ENCODE measurements at places on chromosomes 7 and 10.

- DNase-seq, result no peak
Observed at GRCh38 chr10:26326851-26327250, 110.3 kb downstream of the GAD2 start.

DNA sequence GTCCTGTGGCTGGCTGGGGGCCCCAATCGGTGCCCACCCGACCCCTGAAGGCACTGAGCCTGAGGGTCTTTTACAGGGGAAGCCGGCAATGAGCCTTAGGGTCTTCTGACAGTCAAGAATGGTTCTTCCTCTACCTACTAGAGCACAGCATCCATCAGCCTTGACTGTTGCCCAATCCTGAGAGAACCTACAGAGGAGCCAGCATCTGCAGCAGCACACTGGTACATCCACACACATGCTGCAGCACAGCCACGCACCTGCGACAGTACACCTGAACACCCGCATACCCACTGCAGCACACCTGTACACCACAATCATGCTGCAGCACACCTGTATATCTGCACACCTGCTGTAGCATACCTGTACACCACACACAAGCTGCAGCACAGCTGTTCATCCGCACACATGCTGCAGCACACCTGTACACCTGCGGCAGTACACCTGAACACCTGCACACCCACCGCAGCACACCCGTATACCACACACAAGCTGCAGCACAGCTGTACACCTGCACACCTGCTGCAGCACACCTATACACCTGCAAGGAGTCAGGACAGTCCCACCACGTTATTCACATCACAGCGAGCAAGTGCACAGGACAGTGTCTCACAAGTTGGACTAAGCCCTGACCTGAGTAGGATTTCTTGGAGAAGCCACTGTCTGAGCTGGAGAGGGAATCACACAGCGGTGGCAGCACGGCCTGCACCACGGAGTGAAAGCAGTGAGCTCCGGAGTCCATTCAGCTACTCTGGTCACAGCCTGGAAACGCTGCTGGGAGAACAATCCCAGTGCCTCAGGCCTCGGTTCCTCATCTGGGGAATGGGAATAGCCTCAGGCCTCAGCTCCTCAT lies 56.4 kb downstream of the VIPR2 start:
- no peak for DNase-seq

DNA sequence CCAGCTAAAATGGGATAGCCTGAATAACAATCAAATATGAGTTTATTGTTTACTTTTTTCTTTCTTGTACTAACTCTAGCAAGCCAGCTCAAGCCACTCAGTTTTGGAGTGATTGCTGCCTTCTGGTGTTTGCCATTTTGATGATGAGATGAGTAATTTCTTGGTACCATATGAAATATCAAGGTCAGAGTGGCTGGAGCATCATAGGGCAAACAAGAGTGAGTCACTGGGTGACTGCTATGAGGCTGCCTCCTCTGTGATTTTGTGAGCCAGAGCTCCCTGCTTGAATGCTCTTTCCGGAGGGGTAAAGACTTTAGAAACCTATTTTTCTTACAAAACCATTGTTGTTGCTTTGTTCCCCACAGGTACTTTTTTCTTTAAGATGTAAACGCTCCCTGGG lies 295.6 kb downstream of the PRKG1 start:
- no peak for DNase-seq

DNA sequence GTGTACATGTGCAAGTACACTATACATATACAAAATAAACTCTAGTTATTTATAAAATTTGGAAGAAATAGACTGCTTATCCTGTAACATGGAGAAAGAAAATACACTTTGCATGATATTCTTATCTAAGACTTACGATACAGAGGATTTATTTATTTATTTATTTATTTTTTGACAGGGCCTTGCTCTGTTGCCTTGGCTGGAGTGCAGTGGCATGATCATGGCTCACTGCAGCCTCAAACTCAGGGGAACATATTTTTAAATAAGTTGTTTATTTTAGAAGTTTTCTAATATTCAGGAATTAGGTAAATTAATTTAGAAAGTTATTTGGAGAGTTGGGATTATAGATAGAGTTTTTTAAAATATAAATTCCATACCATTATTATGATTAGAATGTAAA lies 116.7 kb downstream of the GPR85 start:
- no peak for DNase-seq

GRCh38 chr10:111516144-111516543 lies 439.3 kb downstream of the ADRA2A start:
- DNase-seq, result no peak

DNA sequence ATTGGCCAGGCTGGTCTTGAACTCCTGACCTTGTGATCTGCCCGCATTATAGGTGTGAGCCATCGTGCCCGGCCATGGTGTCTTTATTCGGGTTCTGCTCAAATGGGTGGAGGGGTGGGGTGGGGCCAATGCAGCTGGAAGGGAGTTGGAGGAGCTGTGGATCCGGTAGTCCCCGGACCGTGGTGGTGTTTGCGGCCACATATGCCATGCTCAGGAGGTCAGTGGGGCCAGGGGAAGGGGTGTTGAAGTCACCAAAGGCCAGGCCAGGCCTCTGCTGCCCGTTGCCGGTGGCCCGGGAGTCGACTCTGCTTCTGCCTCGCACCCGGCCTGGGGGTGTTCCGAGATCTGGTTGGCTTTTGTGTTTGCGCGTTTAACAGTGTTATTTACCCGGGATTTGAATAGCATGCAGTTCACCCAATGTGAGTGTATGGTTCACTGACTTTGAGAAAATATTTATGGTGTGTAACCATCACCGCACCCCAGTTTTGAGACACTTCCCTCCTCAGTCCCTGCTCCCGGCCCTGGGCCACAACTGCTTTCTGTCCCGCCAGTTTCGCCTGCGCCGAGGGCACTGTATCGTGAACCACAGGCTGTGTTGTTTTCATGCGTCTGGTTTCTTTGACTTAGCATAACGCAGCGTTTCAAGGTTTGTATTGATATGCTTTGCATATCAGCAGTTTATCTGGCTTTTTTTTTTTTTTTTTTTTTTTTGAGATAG lies 10.7 kb downstream of the INPP5A start:
- DNase-seq, result no peak

DNA sequence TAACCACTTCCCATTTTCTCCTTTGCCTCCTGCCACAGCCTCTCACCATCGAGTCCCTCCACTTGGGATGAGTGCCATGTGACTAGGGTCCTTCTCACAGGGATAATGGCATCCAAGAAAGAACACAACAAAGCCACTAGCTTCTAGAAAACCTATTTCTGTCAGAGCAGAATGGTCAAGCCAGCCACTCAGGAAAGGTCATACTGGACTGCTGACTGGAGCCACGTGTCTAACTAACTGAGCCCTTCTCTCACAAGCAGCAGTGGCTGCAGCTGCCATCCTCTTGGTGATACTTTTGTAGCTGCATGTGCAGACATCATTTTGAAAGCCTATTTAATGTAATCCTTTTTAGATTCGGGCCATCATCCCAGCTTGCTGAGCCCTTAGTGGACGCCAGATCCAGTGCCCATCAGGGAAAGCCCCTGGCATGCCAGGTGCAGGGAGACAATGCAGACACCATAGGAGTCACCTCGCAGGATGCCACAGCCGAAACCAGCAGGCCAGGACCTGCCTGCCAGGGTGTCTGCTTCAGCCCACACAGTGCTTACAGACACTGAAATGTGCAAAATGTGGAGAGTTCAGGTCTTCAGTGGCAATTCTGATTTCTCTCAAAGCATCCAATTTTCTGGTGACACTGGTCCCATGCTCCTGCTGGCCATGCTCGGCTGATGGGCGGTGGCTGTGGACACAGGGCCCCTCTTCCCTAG lies 98.3 kb upstream of the DDC start:
- DNase-seq, result no peak

DNA sequence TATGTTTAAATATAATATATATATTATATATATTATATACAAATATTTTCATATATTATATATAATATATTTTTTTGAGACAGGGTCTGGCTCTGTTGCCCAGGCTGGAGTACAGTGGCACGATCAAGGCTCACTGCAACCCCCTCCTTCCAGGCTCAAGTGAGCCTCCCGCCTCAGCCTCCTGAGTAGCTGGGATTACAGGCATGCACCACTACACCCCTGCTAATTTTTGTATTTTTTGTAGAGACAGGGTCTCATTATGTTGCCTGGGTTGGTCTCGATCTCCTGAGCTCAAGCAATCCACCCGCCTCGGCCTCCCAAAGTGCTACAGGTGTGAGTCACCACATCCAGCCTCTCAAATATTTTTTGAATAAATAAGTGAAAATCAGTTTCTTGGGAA lies 215.5 kb downstream of the GATA3 start:
- no peak for DNase-seq

DNA sequence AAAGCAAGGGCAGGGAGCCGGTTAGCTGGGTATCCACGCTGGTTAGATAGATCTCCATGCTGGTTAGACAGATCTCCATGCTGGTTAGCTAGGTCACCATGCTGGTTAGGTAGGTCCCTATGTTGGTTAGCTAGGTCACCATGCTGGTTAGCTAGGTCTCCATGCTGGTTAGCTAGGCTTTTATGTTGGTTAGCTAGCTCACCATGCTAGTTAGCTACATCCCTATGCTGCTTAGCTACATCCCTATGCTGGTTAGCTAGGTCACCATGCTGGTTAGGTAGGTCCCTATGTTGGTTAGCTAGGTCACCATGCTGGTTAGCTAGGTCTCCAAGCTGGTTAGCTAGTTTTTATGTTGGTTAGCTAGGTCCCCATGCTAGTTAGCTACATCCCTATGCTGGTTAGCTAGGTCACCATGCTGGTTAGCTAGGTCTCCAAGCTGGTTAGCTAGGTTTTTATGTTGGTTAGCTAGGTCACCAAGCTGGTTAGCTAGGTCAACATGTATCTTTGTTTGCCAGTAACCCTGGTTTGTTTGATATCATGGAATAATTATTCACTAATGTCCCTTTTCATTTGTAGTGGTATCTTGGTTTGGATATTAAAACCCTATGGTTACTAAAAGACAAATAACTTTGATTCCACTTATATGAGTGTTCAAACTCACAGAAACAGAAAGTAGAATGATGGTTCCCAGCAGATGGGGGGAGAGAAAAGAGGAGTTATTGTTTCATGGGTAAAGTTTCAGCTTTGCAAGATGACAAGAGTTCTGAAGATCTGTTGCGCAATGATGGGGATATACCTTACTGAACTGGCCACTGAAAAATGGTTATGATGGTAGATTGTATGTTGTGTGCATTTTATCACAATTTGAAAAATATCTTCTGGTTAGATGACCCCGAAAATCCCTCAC lies 136.2 kb downstream of the PRPF18 start:
- no peak for DNase-seq

DNA sequence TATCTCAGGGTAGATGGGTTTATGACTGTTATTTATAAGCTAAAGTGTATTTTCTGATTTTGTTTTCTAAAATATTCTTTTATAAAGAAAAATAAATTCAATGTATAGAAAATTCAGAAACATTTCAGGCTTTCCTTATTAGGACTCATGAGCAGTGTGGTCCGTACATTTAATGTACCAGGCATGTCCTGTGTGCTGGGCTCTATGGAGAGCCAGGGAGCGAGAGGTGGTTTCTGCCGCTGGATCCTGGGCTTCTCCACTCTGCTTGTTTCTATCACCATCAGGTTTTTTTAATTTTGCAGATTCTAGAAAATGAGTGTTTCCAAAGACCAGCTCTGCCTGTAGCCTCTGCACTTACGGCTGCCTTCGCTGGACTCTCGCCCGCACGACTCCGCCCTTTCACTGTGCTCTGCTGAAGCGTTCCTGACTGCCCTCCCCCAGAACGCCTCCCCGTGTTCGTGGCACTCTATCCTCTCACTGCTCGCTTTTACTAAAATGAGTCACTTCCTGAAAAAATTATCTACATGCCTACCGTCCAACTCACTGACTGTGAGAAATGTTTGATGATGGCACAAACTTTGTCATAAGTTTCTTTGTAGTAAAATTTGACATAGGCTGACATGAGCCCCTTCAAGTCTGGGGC lies 188.5 kb downstream of the ZMYND11 start:
- DNase-seq, result no peak

DNA sequence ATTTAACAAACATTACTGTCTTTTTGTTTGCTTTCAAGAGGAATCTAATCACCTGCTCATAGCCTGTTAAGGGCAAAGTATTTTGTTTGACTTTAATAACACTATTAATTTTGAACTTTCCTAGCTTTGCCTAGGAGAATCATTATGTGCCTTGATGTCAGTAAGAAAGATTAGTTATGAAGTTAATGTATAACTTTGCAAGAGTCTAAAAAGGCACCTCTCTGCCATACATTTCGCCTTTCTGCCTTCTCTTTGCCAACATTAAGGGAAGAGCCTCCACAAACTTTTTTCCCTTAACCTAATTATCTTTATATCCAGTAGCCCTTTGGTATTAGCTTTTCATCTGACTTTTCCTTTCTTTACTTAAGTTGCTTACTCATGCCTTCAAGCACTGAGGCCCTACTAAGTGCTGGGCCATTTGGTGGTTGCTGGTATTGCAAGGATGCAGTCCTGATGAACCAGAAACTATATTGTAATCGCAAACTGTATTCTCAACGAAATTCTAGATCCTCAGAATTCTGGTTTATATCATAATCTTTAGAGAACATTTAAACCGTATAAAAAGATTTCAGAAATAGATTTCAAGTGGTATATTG lies 108.5 kb downstream of the SND1 start:
- DNase-seq, result no peak

DNA sequence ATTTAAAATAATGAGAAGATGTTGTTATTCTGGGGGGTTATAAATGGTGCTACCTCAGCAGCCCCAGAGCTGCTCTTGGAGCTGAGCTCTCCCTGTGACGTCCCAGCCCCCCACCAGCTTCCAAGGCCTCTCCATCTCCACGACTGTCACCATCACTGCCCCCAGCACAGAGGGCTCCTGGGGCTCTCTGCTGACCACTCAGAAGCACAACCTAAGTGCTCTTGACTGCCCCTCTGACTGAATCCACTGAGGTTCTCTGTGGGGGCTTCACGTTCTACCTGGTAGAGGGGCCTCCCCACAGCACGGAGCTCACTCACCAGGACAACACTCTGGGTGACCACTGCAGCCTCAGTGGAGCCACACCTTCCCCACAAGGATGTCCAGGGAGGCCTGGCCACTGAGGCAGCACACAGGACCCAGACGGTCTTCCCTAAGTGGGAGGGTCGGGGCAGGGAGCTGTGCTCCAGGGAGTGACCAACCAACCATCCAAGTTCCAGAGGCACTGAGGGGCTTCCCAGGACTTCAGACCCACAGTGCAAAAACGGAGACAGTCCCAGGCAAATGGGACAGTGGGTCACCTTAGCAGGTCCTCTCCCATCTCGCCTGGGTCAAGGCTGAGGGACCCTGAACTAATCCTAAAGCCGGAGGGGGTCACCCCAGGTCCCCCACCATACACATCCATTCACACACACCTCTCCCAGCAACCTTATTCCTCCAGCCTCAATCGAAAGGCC lies 121.0 kb upstream of the PPP2R2D start:
- no peak for DNase-seq

- no peak for DNase-seq
Observed at GRCh38 chr7:25762511-25763462, 389.2 kb upstream of the NFE2L3 start.

- DNase-seq, result no peak
Observed at GRCh38 chr10:115606086-115606485, 512.9 kb downstream of the ATRNL1 start.

GRCh38 chr10:51433949-51434475 lies 265.4 kb downstream of the CSTF2T start:
- no peak for DNase-seq

GRCh38 chr10:77675347-77675746 lies 37.7 kb upstream of the KCNMA1 start:
- DNase-seq, result no peak

GRCh38 chr10:35442592-35442991 lies 106.3 kb downstream of the CCNY start:
- DNase-seq, result no peak

Data from stimulated activated CD4-positive, alpha-beta T cell treated with anti-CD3 and anti-CD28 coated beads, Interleukin-1b, Interleukin-23, amount 100 ng/mL, for 1 hour (primary cell).